ENCODE measurements at places on chromosomes 6 and 20.

- DNase-seq, result no peak
Observed at GRCh38 chr20:15976047-15976736, 597.1 kb downstream of the KIF16B start.

DNA sequence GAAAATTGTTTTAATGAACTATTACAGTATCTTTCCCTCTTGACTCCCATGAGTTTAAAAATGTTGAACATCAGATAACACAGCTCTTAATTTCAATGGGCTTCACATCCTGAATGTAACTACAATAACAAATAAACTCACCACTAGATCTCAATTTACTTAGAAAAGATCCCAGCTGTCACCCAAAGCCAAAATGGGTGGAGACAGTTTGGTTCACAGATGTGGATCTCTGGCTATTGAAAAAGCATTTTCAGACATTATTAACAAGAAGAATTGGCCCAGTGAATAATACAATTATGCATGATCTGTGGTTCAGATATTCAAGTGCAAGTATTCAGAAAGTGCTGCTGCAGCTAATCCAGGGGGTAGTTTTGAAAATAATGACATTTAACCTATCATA lies 184.7 kb upstream of the RALGAPA2 start:
- no peak for DNase-seq

- no peak for DNase-seq
Observed at GRCh38 chr6:86961455-86962200, 24.3 kb downstream of the HTR1E start.

- no peak for DNase-seq
Observed at GRCh38 chr6:127453845-127454619, 5.2 kb downstream of the KIAA0408 start.

GRCh38 chr6:35706468-35706867 lies 17.8 kb upstream of the FKBP5 start:
- DNase-seq, result no peak

DNA sequence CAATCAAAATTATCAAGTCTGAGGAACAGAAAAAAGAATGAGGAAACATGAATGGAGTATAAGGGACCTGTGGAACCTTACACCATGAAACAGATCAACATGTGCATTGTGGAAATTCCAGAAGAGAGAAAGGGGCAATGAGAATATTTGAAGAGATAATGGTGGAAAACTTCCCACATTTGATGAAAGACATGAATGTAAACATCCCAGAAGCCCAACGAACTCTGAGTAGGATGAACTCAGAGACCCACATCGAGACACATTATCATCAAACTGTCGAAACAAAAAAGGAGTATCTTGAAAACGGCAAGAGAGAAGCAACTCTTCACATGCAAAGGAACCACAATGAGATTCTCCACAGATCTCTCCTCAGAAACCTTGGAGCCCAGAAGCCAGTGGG lies 371.1 kb downstream of the CDKAL1 start:
- DNase-seq, result no peak

DNA sequence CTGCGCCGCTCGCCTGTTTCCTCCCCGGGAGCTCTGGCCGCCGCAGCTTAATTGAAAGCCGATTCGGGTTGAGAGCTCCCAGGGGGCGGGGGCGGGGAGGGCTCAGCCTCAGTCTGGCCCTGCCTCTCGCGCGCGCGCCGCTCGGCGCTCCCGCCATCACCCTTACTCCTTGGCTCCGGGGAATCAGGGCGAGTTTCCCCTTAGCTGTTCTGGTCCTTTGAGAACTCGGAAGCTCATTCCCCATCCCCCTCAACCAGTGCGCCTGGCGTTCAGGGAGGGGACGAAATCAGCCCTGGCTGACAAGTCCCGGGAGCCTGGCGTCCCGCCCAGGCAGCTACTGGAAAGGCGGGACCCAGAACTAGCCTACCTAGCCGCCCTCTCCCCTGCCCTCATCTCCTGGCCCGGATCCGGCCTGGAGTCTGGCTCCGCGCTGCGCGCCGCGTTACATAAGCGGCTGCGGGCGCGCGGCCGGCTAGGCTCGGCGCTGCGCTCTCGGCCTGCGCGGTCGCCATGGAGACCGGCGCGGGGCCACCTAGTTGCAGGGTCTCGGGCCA lies 2.8 kb downstream of the SLC12A5 start:
- DNase-seq, result no peak

All from ascending aorta (tissue), 2 donors.